Neural progenitor cell (in vitro differentiated cells): ENCODE measurements at places on chromosomes 3 and 15.
A peak's percentile ranks its signal among the peaks of the same experiment; 100 is the strongest.

- no peak for DNase-seq
Measured at GRCh38 chr3:191686626-191687025, 225.7 kb downstream of the PYDC2 start.

GRCh38 chr3:156040041-156040440, 80.3 kb upstream of the KCNAB1 start:
- no peak for DNase-seq

DNA sequence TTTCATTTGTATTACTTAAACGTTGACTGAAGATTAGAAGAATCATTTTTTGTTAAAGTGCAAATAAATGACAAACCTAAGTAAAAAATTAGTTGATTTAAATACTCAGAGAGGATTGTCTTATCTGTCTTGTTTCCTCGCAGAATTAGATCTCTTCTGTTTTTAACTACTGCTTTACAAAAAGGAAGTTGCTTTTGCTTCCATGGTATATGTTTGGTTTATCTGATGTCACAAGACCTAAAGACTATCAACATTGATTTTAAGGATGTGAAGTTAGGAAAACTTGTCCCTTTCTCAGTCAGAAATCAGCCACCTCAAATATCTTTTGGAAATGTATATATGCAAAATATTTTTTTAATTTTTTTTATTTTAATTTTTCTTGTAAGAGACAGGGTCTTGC, 28.7 kb downstream of the GPR171 start:
- no peak for DNase-seq

DNA sequence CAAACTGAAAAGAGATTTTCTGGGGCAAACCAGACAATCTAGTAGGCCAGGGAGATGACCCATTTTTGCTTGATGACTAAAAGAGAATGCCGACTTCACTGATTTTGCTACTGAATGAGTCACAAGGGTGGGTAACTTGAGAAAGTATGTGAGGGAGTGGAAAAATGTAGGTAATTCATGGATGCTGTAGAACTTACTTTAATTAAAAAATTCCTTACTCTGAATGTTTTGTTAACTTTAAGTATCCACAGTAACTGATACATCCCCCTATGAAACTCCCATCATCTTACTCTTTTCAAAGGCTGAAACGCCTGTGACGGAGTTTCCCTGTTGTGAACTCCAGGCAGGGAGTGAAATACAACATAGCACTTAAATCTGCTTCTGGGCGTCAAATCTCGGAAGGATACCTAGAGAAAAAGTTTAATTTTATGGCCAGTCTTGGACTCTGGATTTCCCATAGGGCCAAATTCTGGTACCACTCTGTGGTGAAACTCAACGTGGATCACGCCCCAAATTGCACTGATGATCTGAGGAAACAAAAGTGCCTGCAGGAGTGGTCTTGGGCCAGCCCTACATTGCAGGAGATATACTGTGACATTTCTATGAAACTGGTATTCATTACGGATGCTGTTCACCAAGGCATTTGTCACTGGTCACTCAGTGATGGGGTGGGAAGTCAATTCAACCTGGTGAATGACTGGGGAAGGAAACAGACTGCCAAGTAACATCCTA, 24.0 kb downstream of the GOLIM4 start:
- no peak for DNase-seq

- DNase-seq, result no peak
Measured at GRCh38 chr3:119862616-119863015, 80.7 kb downstream of the NR1I2 start.

GRCh38 chr3:133401374-133402135, 1.7 kb downstream of the BFSP2 start:
- no peak for DNase-seq

- no peak for DNase-seq
Measured at GRCh38 chr3:107816107-107816506, 274.7 kb downstream of the CD47 start.

DNA sequence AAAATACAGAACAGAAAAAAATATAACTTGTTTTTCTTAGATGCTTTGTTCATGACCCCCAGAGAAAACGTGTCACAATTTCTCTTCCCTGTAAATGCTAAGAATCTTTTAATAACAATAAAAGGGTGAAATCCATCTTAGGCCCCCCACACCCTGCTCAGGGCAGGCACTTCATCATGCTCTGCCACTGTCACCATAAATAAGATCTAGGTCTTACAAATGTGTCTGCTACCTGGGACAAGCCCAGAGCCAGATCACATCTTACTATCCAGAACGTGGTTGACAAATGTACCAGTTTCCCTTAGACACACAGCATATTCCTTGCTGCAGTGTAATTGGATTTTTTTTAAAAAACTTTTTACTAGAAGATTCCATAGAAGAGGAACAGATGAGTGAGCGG, 795.4 kb downstream of the AGBL1 start:
- DNase-seq, result no peak

DNA sequence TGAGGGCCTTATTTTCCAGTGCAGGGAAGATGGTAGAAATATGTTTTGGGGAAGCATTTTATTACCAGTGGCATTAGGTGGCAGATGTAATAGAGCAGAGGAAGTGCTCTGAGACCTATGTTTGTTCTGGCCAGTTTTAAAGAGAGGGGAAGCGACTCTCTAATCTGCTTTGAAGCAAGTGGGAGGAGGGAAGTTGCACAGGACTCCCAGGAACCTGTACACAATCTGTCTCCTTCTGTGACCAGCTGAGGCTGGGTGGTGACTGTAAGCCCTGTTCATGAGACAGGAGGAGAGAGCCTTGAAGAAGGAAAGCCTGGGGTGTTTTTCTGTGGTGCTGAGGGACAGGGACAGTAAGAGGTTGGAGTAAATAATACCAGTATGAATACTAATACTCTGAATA, 60.5 kb downstream of the LPP start:
- DNase-seq, result no peak

GRCh38 chr3:36890261-36890660, 54.6 kb downstream of the TRANK1 start:
- peak; percentile 28 for DNase-seq

DNA sequence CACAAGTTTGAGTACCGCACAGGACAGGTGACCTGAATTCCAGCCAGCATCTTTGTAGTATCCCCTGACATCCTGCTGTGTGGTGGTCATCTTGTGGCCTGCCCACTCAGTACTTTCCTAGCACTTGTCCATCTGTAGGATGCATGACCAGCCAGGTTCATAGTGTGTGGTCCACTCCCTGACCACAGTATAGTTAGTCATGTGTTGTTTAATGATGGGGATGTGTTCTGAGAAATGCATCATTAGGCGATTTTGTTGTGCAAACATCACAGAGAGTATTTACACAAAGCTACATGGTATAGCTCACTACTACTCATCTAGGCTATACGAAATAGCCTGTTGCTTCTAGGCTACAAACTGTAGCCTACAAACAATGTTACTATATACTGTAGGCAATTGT, 16.9 kb upstream of the RBPMS2 start:
- no peak for DNase-seq

GRCh38 chr3:13173186-13173585, 100.0 kb upstream of the IQSEC1 start:
- DNase-seq, result no peak

- no peak for DNase-seq
Measured at GRCh38 chr15:42031198-42031915, 10.5 kb upstream of the PLA2G4E start.

DNA sequence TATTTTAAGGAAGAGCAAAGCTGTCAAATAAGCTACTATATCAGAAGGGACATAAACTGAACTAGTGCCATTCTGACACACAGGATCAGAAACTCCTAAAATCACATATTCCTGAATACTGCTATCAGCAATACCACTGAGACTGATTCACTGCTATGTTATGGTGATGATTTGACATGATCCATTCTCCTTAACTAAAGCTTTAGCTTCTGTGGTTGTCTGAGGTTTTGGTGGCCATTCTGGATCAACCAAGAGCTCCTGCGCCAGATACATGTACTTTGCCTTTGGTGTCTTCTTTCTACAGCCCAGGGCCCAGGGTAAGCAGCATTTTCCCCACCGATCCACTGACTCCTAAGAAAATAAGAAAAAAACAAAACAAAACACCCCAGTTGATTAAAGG, 6.7 kb upstream of the GP5 start:
- DNase-seq, result no peak

GRCh38 chr3:4478261-4478660, 11.2 kb upstream of the SUMF1 start:
- no peak for DNase-seq

DNA sequence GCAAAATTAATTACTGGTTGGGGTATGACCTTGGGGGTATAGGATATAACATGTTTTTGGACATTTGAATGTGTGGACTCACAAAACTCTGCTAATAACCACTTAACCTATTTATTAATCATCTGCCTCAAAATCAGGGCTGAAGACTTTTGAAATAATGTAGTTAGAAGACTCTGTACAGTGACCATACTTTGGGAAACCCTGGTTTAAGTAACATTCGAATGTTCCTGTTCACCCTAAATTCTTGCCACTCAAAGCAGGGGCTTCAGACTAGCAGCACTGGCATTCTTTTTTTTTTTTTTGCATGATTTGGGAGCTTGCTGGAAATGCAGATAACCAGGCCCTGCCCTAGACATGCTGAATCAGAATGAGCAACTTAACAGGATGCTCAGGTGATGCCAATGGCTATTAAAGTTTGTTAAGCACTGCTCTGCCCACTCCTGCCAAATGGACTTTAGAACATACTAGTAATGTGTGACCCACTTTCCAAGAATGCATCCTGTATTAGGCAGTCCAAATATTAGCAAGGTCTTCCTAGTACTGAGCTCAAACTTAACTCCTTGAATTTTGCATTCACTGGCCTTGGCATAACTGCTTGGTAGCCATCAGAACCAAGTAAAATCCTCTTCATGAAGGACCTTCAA, 12.7 kb upstream of the ST3GAL6 start:
- no peak for DNase-seq

DNA sequence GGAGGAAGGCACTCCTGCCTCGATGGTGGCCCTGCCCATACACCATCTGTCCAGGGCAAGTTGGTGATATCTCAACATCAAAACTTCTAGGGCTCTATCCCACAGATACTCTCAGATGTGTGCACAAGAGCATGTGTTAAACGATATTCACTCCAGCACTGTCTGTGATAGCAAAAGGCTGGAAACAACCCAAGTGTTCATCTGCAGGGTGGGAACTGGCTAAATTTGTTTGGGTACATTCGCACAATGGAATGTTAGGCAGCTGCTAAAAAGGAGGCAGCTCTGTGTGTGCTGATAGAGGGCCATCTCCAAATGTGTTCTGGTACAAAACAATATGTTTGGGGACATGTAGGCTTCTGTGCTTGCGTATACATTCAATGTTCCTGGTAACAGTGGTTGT, 19.8 kb downstream of the IGDCC4 start:
- no peak for DNase-seq

DNA sequence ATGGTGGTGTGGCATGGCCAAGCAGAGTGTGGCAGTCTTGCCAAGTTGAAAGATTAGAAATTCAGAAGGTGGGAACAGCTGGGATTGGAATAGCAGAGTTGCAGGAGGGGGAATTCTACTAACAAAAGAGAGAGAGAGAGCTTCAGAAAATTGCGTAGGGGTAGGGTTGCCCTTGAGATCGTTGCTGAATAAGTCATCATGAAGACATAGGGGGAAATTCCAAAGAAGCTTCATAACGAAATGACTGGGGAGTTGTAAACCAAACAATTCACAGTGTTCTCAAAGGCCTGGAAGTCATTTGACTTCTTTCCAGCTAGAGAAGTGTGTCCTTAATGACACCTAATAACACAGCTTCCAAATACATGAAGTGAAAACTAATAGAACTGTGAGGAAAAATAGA, 26.3 kb upstream of the TIPARP start:
- no peak for DNase-seq

DNA sequence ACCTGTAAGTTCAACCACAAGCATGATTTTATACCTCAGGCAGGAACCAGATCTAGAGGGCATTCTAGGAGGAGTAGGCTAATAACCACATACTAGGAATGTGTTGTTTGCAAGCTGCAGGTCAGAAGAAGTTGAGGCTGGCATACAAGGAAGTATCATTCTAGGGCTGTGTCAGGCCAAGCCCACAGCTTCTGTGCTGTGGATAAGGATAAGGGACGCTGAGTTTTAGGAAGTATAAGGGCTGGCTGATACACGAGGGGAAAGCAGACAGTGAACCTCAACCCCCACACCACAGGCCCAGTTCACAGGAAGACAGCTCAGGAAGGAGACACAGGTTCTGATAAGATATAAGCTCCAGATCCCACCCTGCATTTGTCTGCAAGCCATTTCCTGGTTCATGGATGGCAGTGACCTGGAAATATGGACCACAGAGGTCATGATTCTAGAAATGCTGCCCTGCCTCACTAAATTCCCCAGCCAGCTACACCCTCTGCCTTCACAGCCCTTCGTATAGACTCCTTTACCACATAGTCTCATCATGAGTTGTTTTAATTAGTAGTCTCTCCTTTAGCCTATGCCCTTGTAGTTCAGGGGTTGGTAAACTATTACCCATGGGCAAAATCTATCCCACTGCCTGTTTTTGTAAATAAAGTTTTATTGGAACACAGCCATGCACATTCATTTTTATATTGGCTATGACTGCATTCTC, 260.7 kb downstream of the OPA1 start:
- no peak for DNase-seq

- DNase-seq, result peak; percentile 60
Measured at GRCh38 chr15:60000824-60001609, 3.1 kb upstream of the FOXB1 start.

DNA sequence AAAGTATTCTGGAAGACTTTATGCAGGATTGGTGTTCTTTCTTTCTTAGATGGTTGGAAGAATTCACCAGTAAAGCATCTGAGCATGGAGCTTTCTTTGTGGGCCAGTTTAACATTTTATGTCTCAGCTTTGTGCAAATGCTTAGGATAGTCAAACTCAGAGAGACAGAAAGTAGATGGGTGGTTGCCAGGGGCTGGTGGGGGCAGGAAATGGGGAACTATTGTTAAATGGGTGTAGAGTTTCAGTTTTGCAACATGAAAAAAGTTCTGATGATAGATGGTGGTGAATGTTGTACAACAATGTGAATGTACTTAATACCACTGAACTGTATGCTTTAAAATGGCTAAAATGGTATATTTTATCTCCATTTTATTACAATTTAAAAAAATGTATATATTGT, 24.8 kb downstream of the SPCS1 start:
- DNase-seq, result no peak

- DNase-seq, result no peak
Measured at GRCh38 chr3:126517291-126517951, at the start of gene UROC1. Gene UROC1, minus strand, starts transcription at chr3:126517773. Its CDS starts 54 bp downstream, at chr3:126517719.

DNA sequence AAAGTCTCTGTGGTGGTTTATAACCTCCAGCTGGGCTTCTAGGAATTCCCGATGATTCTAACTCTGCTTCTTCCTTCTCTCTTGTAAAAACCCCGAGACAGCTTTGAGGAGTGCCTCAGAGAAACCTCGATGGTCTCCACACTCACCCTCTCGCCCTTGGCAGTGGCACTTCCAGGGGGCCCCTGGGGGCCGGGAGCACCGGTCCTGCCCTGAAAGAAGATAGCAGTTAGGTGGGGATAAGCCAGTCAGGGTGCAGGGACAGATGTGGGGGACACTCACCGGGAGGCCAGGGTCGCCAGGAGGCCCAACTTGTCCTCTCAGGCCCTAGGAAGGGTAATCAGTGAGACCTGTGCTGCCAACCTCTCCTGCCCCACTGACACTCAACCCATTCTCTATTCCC, 9.7 kb downstream of the COL7A1 start:
- no peak for DNase-seq
